ENCODE measurements at places on chromosomes 5 and 9. TPM values are rescaled to one million over a fixed set of nuclear protein-coding genes. Genes with fewer than 3 reads are reported as not detected.

DNA sequence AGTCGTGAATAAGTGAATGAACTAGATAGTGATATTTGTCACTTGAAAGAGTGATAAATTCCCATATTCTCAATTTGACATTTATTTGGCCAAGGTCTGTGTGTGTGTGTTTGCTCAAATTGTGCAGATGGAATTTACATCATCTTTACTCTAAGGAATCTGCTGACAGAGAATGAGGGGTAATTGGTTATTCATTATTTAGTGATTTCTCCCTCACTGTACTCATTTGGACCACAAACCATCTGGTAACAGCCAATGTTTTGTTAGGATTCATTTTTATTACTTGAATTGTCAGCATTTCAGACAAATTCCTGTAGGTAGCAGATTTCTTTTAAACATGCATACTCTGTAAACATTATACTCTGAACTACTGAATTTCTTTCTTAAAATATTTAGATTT is 15.6 kb downstream of the VCAN start:
- no peak overlapping the region for H3K4me3 ChIP-seq
- H3K27ac ChIP-seq, result no peak overlapping the region
- H3K4me1 ChIP-seq, result no peaks in the 10 kb centered on the region
- DNase-seq, result no peak
- H3K36me3 ChIP-seq, result no peaks in the 10 kb centered on the region

GRCh38 chr9:19154135-19154612 is 26.9 kb upstream of the PLIN2 start:
- H3K4me3 ChIP-seq, result no peak overlapping the region
- H3K36me3 ChIP-seq, result no peaks in the 10 kb centered on the region
- H3K4me1 ChIP-seq, result no peaks in the 10 kb centered on the region
- H3K27ac ChIP-seq, result no peak overlapping the region
- DNase-seq, result no peak

DNA sequence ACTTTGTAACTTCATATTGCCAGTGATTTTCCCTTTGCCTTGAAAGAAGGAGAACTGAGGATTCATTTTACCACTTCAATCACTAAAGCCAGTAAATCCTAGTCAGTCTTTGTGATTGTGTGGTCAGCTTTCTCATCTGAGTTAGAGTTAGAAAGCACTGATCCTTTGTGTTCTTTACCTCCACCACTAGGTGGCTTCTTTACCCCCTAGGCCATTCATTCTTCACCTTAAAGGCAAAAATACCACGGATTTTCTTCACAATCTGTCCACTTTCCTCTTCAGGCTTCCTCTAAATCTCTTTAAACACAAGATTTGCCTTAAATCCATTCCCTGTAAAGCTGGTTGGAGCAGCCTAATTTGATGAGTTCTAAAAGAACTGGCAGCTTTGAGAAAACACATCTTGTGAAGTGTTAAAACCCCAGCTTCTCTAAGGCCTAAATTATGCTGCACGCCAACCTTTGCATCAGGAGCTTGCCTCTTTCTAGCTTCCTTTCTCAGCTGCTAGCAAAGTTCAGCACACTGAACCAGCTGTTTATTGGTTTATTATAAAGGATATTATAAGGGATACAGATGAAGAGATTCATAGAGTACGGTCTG is 20.4 kb downstream of the BDP1 start:
- H3K36me3 ChIP-seq, result peaks cover 11% of the 10 kb centered on the region
- H3K4me1 ChIP-seq, result no peaks in the 10 kb centered on the region
- no peak for DNase-seq
- H3K27me3 ChIP-seq, result no peaks in the 10 kb centered on the region
- no peak overlapping the region for H3K27ac ChIP-seq

Gene RNF224
- total RNA-seq, result 0.15 TPM

- H3K4me3 ChIP-seq, result no peak overlapping the region
- DNase-seq, result no peak
- no peaks in the 10 kb centered on the region for H3K27me3 ChIP-seq
- no peak overlapping the region for H3K27ac ChIP-seq
Measured at GRCh38 chr9:81318571-81318970, 370.8 kb downstream of the TLE1 start.

GRCh38 chr5:60024104-60024503 is 130.6 kb upstream of the PDE4D start:
- H3K36me3 ChIP-seq, result no peaks in the 10 kb centered on the region
- H3K27me3 ChIP-seq, result no peaks in the 10 kb centered on the region
- no peak overlapping the region for H3K4me3 ChIP-seq
- no peak overlapping the region for H3K27ac ChIP-seq
- no peak for DNase-seq

Gene SH3TC2
- total RNA-seq, result 0.33 TPM

Gene HBEGF
- total RNA-seq, result 5.0 TPM

DNA sequence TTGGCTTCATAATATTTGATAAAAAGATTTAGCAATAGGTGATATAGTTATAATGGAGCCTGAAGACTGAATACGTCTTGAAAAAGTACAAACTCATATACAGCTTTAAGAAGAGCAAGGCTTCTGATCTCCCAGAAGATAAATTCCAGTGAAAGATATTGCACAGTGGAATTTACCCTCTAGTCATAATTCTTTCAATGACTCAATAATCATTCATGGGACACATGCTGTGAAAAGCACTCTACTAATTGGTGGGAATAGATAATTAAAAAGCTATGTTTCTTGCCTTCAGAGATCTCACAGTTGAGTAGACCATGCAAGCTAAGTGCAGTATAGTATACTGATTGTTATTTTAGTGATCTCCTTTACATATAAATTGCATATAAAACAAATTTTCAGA is 538.6 kb upstream of the CYLC2 start:
- no peaks in the 10 kb centered on the region for H3K36me3 ChIP-seq
- DNase-seq, result no peak
- no peak overlapping the region for H3K27ac ChIP-seq
- no peak overlapping the region for H3K4me3 ChIP-seq

Gene KCNIP1
- total RNA-seq, result not detected

Gene SPAAR
- total RNA-seq, result not detected

All from Panc1 (cell line).